ENCODE measurements at places on chromosomes 1 and 21.

DNA sequence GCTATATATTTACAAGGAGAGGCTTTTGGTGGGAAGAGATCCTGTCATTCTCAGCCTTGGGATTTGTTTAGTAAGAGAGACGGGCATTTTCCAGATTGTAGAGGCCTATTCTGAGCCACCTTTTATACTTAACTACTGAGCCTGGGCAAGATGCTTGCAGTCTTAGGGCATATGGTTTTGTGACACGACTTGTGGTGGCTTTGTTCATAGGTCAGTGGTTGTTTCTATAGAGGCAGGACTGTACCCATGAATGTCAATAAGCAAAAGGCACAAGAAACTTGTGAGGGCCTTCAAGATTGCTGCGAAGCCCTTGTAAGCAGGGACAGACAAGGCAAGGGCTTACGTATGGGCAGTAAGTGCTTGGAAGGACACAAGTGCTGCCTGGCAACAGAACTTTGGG, 3.4 kb upstream of the FCRL3 start:
- no peak for DNase-seq

DNA sequence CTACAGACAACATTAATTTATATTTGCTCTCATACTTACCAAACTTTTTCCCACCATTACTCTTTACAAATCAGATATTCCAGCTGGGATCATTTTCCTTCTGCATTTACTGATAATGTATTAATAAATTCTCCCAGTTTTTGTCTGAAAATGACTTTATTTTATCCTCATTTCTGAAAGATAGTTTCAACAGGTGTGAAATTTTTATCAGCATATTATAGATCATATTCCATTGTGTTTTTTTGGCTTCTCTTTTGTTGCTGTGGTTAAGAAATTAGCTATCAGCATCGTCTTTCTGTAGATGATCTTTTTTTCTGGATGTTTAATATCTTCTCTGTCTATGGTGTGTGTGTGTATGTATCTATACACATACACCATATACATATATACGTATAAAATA, 2.7 kb downstream of the CFAP57 start:
- no peak for DNase-seq

DNA sequence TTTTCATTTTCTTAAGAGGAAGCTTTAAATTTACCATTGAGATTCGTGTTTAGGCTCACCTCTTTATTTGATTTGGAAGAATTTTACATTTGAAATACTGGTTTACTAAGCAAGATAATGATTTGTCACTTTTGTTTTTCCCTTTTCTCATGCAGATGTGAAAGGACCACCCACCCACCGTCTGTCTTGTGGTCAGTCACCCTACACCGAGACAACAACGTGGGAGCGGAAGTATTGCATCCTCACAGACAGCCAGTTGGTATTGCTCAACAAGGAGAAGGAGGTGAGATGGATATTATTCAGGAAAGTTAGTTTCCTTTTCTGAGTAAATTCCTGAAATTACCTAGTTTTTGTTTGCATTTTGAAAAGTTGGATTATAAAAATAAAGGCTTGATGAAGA, 189.5 kb downstream of the RASAL2 start:
- DNase-seq = no peak

DNA sequence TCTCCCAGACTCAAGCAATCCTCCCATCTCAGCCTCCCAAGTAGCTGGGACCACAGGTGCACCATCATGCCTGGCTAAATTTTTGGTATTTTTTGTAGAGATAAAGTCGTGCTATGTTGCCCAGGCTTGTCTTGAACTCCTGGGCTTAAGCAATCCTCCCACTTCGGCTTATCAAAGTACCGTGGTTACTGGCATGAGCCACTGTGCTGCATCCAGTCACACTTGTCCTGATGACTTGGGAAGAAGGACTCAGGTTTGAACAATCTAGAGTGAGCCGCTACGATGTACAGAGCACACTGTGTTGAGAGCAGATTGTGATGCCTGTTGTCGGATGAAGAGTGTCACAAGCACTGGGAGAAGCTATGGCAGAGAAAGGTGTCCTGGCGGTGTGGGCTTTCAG, 27.2 kb downstream of the RNF187 start:
- no peak for DNase-seq

- DNase-seq = no peak
Observed at GRCh38 chr21:21122680-21123079, 124.5 kb downstream of the NCAM2 start.
